ENCODE measurements at places on chromosomes 7 and 10.

DNA sequence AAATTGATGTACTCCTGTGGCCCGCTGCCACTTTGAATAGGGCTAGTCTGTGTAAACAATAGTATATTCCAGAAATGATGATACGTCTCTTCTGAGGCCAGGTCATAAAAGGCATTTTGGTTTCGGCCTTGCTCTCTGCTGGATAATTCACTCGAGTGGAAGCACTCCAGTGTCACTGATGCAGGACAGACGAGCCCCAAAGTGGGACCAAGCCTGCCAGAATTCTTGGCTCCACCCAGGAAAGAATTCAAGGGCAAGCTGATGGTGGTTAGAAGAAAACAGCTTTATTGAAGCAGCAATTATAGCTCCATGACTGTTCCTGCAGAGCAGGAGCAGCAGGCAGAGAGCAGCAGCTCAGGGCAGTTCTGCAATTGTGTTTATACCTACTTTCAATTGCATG lies 717.6 kb downstream of the GRM8 start:
- DNase-seq, result no peak

GRCh38 chr10:131174651-131175540 lies 136.6 kb downstream of the TCERG1L start:
- DNase-seq, result no peak

DNA sequence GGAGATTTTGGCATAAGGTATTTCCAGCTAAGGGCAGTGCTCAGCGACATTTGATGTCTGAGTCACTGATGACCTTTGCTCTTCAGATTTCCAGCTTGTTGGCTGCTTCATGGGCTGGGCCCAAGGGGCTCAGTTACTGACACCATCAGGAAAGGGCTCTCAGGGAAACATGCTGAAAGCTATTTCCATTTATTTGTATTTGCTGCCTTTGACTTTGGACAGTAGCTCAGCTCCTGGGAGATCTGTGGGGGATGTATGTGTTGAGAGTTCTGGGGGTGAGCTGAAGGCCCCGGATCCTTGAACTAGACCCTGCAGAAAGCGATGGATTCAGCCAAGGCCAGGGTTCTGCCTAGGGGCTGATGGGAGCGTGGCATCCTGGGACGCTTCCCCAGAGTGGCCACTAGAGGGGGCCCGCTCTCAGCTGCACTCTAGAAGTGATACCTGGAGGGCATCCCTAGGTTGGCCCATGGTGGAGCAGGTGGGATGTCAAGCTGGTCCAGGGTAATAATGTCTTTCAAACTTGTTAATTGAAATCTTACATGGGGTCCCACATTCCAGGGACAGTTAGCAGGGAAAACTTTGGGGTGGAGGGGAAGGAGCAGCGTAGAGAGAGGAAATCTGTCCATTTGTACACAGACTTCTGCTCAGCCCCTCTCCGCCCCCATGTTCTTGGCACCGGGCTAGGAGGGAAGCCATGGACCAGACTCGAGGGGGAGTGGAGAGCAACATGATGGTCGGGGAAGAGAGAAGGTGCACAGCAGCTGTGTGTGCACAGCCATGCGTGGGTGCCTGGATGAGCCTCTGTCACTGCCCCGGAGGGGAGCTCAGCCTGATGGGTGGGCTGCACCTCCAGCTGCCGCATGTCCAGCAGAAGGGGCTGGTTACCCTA lies 3.0 kb upstream of the BTBD16 start:
- peak; percentile 18 for DNase-seq

DNA sequence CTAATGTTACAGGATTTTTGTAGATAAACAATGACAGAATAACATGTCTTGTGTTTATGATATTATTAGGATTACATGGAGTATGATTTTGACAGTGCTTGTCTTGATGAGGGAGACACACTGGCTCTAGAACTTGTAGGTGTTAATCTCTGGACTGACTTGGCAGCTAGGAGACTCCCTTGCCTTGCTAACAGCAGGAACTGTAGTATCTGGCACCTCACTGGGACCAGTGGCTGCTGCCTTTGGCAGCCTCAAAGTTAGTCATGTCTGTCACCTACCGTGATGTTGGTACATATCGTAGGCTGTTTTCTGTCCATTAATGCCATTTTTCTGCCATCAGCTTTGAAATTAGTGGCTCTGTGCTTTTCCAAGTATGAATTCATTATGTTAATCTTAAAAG lies 261.5 kb downstream of the CDK14 start:
- DNase-seq, result no peak

DNA sequence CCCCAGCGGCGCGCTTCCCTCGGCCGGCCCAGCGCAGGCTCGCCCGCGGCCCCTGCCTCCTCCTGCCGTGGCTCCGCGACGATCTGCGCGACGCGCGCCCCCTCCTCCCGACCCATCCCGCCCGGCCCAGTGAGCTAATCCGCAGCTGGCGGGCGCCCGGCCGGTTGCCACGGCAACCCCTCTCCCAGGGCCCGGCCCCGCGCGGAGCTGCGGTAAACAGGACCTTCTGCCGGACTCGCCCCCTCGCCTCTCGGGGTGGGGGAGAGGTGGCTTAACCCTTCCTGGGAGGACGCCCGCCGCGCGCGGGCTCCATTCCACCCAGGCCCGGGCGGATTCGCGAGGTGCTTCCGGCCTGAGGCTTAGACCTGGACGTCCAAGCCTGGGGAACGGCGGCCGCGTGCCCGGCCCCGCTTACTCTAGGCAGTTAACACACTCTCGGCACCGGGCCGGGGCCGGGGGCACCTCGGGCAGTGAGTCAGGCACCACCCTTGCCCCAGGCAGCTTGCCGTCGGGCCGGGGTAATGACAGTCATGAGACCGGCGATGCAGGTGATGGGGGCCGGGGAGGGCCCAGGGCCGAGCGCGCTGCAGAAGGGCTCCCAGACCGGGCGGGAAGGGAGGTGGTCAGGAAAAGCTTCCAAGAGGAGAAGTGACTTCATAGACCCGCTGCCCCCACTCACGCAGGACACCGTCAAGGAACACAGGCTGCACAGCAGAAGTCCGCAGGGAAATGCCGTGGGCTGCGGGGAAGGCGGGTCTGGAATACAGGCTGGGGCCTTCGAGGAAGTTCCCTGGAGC lies at the start of gene DENND2A:
Gene DENND2A, minus strand, starts transcription at position 87 of the 797 bp plus-strand sequence. CDS start 38,416 bp downstream, outside the sequence.
- peak; percentile 58 for DNase-seq

DNA sequence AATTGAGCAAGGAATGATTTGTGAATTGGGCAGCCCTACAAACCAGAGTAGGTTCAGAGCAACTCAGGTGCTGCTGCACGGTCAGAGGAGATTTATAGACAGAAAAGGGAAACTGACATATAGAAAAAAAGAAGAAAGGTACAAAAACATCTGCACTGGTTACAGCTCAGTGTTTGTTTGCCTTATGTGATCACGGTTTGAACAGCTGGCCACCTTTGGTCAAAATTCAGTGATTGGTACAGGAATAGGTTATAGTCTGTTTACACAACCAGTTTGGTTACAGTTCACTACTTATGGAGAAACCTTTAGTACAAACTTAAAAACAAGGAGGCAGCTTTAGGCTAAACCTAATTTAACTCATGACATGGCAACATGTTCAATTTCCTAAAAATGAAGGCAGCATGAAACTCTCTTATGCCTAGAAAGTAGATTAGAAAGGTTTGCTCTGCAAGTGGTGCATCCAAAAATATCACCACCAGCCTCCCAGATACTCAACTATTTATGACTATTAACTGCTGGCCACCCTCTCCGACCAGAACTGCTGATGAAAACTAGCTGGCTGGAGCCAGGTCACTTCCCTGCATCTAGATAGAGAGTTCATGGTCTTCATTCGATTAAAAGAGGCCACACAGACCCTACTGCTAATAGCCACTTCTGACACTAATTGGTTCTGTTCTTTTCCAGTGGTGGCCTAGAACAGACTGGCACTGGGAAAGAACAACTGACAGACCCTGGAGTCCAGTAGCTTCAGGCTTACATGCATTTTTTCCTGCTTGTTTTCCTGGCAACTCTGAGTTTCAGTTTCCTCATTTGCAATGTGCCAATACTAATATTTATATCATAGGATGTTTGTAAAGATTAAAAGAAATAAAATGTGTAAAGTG lies 548.0 kb downstream of the CCSER2 start:
- no peak for DNase-seq

GRCh38 chr10:50635286-50635685 lies 11.5 kb upstream of the SGMS1 start:
- DNase-seq, result peak; percentile 75

DNA sequence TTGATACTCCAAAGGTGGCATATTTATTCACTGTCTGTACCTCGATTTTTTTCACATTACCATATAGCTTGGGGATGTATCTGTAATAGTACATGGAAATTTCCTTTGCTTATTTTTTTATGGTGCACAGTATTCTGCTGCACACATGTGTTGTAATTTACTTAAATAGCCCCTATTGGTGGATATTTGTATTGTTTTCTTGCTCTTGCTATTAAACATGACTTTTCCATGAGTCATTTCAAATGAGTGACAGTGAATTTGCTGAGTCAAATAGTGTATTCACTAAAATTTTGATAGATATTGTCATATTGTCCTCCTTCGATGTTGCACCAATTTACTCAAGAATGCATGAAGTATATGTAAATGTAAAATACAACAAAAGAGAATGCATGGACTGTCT lies 122.7 kb upstream of the STEAP4 start:
- no peak for DNase-seq

DNA sequence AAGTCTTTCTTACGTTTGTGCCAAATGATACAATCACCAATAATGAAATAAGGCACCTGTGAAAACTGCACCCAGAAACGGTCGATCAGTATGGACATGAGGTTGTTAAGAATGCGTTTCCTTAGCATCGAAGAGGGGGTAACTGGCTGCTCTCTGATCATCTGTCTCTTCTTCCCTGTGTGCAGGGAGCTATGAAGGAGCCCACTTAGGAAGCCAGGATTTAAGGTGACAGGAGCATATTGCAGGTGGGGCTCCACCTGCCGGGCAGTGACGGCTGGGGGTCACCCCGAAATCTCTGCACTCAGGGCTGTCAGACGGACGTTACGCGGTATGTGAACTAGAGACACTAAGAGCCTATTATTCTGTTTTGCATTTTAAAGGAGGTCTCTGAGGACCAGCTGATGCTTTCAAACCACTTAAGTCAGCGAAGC lies 64.5 kb downstream of the CARD11 start:
- no peak for DNase-seq

- DNase-seq, result peak; percentile 90
Measured at GRCh38 chr7:19107356-19108146, 9.9 kb downstream of the TWIST1 start.

DNA sequence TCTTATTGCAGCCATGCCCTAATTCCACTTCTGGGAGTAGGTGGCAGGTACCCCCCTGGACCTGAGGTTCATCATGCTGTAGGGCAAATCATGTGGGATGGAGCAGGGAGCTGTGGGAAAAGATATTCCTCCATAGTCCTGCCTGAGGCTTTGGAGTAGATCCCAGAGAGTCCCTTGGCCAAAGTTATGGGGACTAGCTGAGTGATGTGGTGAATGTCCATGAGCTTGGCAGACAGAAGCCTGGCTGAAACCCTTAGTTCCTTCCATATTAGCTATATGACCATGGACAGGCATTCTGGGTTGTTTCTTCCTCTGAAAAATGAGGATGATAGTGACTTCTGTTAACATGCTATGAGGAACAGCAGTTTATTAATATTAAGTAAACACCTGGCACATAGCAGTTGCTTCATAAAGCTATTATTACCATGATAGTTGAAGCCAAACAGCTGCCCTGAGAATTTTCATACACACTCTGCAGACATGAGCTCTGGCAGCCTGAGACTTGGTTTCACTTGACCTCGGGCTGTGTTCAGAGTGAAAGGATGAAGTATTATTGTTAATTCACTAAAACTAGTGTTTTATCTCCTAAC lies 15.0 kb upstream of the IMPDH1 start:
- no peak for DNase-seq

DNA sequence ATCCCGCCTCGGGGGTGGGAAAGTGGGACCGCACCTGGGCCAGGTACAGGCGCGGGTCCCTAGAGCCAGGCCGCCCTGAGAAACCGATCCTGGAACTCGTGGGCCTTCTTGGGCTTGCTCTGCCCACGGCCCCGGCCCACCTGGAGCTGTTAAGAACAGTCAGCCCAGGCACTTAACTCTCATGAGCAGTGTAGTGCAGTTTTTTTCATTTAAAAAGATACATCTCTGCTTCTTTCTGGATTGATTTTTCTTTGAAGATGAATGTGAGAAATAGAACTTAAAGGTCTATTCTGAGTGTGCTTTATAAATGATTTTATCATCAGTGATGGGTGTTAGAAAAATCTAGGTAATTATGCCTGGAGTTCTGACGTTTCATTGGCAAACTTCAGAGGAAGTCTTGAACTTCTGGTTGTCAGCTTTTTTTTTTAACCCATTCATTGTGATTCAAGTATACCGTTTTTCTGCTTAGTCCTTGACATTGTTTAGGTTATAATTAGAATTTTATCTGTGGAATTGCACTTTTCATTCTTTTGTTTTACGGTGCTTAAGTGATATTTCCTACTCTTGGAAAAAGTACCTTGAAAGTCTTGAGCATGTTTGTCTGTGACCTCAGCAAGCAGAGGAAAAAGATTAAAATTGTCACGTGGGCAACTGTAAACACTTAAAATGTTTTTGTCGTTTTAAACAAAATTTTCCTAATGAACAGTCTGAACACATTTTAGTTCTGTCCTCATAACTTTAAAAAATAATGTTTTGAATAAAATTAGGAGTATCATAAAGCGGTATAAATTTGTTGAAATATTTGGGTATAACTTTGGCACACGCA lies 906 bp downstream of the CDK1 start:
- DNase-seq, result no peak

GRCh38 chr7:128790315-128791041 lies 1.3 kb upstream of the CCDC136 start:
- DNase-seq, result no peak

GRCh38 chr10:17657103-17657500 lies 13.2 kb downstream of the STAM start:
- no peak for DNase-seq

DNA sequence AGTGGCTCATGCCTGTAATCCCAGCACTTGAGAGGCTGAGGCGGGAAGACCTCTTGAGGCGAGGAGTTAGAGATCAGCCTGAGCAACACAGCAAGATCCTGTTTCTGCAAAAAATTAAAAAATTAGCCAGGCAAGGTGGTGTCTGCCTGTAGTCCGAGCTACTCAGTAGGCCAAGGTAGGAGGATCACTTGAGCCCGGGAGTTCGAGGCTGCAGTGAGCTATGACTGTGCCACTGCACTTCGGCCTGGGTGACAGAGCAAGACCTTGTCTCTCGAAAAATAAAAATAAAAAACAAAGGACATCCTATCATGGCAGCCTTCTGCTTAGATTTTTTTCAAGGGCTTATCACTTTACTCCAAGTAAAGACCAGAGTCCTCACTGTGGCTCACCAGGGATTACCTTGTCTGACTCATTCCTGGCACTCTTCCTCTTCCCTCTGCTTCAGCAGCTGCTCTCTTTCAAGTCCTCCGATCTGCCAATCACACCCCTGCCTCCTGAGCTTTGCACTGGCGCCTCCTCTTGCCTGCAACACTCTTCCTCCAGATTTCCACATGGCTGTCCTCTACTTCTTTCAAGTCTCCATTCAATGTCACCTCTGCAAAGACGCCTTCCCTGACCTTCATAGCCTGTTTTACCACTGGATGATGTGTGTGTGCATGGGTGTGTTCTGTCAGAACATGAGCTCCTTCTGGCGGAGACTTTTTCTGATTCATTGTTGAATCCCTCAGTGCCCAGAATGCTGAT lies 7.7 kb downstream of the PRTFDC1 start:
- DNase-seq, result peak; percentile 66
